ENCODE measurements at places on chromosomes 12 and 14. TPM values are rescaled to one million over a fixed set of nuclear protein-coding genes. Genes with fewer than 3 reads are reported as not detected.

DNA sequence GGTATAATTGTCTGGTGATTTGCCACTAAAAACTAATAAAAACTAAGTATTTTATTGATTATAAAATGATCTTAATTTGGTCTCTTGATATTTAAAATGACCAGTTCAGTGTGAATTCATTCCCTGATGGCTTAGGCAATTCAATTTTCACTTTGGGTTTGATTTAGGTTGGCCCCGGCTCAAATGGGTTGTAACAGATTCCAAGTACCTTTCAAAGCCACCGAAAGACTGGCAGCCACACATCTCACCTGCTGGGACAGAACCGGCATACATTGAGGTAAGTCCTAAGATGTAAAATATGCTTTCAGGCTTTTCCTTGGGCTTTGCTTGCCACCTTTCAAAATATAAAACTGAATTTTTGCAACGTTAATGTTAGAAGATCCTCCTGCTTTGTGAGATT is 77.5 kb upstream of the ATF1 start:
- ATAC-seq = no peak

DNA sequence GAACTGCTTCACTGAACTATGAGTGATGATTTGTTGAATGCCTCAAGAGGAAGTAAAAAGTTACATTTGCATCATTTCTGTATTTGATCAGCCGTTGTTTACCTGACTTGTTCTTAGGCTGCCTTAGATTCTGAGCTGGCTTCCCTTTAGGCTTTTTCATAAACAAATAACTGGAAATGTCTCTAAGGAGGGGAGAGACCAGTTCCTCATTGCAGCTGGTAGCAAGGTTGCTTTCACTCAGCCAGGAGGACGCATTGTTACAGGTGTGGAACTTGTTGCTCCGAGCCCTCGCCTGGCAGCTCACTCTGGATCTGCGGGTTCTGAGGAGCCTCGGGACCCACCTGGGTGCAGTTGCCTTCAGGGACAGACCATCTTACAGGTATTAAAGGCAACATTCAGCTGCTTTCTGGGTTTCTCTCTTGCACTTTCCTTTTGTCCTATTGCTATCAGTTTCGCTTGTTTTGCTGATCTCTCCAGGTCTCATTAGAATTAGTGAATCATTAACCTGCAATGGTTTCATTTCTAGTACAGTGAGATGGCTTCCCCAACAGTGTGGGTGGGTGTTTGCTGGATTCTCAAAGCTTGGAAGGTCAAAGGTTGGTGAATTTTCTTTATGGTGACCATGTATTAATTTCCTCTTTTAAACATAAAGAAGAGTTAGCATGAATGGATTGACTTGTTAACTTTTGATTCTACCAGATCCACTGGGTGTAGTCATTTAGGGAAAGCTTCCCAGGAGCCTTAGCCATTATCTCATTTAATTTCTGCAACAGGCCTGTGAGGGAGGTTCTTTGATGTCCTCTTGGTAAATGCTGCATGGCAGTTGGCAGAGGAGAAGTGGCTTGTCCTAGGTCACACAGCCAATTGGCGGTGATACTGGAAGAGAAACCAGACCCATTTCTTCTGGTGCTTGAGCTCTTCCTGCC is at the start of gene PLEKHG7:
TSS of gene PLEKHG7 (plus strand) at position 236 of the 926 bp plus-strand sequence. CDS start 3,643 bp downstream, outside the sequence.
- no peak for ATAC-seq

GRCh38 chr12:83666690-83667089 is 980.0 kb downstream of the TMTC2 start:
- no peak for ATAC-seq

- ATAC-seq = peak; percentile 71
Measured at GRCh38 chr14:89479802-89480201, 62.8 kb upstream of the FOXN3 start.

The CLEC9A gene
- not detected for total RNA-seq

- no peak for ATAC-seq
Measured at GRCh38 chr12:124756166-124756565, 107.5 kb downstream of the SCARB1 start.

DNA sequence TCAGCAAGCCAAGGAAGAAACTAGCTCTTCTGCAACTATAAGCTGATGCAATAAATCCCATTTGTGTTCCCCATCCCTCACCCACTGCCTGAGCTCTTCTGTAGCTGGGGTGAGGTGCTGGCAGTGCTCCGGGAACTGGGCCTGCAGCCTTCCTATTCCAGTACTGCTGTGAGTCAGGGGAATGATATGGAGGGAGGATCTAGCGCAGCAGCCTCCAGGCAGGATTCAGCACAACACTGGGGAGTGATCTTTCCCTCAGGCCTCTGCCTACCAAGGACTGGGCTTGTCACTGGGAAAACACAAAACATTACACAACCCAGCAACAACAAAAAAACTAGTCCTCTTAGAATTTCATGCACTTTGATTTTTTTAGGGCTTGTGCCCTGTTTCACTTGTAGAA is 58.7 kb downstream of the ST8SIA1 start:
- peak; percentile 99 for ATAC-seq

- no peak for ATAC-seq
Measured at GRCh38 chr12:76155157-76155670, 70.7 kb upstream of the NAP1L1 start.

The VRK1 gene
- 17.3 TPM for total RNA-seq

All from gastroesophageal sphincter (tissue), 4 donors.